NCI-H1092 treated with DMSO at 0.1 percent for 48 hours (cell line): ENCODE measurements at places on chromosomes 13 and 19.

DNA sequence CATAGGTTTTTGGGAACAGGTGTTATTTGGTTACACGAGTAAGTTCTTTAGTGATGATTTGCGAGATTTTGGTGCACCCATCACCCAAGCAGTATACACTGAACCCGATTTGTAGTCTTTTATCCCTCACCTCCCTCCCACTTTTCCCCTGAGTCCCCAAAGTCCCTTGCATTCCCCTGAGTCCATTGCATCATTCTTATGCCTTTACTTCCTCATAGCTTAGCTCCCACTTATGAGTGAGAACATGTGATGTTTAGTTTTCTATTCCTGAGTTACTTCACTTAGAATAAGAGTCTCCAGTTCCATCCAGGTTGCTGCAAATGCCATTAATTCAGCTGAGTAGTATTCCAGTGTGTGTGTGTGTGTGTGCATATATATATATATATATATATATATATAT, 97.2 kb upstream of the EDNRB start:
- DNase-seq, result no peak

DNA sequence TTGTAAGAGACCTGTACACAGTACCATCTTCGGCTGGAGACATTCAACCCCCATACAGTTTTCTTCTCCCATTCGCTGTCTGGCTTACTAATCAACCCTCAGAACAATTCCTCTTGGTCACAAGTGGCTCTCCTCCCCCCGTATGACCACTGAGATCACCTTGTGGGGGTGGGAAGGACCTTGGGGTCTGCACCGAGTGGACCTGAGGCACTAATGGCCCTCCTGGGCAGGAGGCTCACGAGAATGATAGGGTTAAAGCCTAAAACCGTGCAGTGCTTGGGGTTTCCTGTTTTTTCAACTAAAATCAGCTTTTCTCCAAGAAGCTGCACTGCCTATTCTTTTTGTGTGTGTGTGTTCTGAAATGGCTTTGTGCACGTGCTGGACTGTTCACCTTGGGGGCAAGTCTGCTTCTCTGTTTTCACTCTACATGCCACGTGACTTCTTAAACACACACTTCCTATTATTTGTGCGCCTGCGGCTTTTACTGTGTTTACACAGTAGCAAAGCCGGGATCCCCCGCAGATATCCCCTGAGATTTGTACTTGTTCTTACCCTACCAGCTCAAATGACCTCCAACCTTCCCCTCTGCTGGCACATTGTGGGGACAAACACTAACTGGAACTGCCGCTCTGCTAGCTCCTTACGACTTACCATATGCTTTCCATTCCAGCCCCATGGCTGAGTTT, 12.3 kb downstream of the RBM26 start:
- DNase-seq, result no peak

DNA sequence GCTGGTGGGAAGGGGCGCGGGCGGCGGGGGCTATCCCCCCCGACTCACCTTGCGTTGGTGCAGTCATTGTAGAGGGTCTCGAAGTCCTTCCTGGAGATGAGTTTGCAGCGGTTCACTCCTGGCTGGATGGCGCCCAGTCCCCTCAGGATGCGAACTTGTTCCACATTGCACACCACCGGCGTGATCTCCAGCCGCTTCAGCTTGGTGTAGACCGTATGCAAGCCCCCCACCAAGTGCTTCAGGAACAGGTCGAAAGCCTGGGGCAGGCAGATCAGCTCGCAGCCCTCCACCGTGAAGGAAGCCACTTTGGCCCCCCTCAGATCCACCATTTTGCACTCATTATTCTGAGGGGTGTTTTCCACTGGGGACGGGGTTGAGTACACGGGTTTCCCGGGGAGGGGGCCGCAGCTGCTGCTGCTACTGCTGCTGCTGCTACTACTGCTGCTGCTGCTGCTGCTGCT, 1.1 kb downstream of the DACH1 start:
- peak; percentile 52 for DNase-seq

DNA sequence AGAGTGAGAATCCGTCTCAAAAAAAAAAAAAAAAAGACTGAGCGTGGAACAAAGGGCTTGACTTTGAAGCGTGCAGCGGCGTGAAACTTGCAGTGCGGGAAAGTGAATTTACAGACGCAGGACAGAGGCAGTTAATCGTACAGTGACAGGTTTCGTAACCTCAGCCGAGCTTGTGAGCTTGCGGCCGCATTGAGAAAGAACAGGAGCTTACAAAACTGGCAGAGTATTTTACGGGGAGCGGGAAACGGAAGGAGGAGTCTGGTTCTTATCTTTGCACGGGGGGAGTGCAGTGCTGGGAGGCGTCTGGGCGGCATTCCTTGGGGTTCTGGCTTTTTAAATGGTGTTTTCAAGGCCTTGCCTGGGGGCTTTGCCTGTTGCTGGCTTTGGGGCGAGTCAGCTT, 6.0 kb upstream of the BSG start:
- DNase-seq, result no peak
